Upper lobe of left lung (tissue), 6 donors: ENCODE measurements at places on chromosomes 5 and 9. TPM values are rescaled to one million over a fixed set of nuclear protein-coding genes. Genes with fewer than 3 reads are reported as not detected.
A peak's percentile ranks its signal among the peaks of the same experiment; 100 is the strongest.

The FAM221B gene
- total RNA-seq, result not detected

The ABHD17B gene
- 10.5 TPM for total RNA-seq

DNA sequence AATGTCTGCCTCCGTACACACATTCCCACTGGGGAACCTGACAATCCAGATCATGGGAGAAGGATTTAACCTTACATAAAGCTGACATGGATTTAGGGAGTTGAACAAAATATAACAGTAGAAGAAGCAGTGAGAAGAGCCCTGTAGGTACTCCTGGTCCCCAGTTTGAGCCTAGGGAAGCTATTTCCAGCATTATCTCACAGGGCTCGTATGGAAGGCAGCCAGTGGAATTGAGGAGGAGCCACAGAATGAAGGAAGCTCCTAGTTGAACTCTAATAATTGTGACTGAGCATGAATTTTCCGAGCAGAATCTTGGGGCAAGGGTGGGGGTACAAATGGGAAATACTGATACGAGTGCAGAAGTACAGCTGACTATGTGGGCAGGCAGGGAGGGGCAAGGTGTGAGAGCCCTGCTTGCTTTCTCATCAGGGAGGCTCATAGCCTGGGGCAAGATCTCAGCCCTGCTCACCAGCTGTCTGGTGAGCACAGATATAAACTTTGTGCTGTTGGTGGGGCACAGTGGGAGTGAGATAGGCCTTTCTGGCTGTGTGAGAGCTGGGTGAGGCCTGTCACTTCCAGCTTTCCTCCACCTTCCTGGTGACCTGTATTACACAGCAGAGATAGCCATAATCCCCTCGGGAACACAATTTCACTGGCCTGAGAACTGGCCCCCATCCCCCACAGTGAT, 290.7 kb upstream of the IL12B start:
- no peak for DNase-seq
- no peak overlapping the region for H3K4me3 ChIP-seq
- no peak overlapping the region for H3K27ac ChIP-seq
- no peaks in the 10 kb centered on the region for H3K36me3 ChIP-seq

GRCh38 chr5:87582149-87582548, 169.4 kb upstream of the CCNH start:
- H3K36me3 ChIP-seq, result no peaks in the 10 kb centered on the region
- H3K4me3 ChIP-seq, result no peak overlapping the region
- DNase-seq, result no peak
- no peaks in the 10 kb centered on the region for H3K4me1 ChIP-seq
- no peaks in the 10 kb centered on the region for H3K27me3 ChIP-seq

DNA sequence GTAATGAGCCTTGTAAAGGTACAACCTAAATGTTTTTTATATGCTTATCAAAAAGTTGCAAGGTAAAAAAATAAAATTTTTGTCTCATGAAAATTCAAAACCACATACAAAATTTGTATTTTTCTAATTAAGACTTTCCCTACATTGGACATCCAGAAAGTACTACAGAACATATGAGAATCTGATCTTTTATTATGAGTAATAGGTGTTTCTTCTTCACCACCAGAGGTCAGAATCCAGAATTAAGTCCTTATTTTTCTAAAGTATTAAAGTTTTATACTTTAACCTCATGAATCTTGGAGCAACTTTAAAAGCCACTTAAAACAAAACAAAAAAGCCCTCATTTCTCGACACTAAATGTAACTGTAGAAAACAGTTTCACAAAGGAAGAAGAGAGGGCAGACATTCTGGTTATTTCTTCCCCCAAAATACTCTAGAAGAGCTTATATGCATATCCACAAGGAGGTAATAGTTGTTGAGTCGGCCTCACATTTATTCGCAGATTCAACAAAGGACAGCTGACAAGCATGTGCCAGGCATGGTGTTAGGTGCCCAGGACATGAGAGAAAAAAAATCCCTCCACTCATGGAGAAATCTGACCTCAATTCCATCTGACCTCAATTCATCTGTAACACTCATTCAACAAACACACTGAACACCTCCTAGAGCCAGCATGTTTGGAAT, 69.3 kb downstream of the MLLT3 start:
- no peak for DNase-seq
- H3K27ac ChIP-seq, result no peak overlapping the region
- H3K4me3 ChIP-seq, result no peak overlapping the region
- no peaks in the 10 kb centered on the region for H3K27me3 ChIP-seq
- H3K36me3 ChIP-seq, result no peaks in the 10 kb centered on the region

DNA sequence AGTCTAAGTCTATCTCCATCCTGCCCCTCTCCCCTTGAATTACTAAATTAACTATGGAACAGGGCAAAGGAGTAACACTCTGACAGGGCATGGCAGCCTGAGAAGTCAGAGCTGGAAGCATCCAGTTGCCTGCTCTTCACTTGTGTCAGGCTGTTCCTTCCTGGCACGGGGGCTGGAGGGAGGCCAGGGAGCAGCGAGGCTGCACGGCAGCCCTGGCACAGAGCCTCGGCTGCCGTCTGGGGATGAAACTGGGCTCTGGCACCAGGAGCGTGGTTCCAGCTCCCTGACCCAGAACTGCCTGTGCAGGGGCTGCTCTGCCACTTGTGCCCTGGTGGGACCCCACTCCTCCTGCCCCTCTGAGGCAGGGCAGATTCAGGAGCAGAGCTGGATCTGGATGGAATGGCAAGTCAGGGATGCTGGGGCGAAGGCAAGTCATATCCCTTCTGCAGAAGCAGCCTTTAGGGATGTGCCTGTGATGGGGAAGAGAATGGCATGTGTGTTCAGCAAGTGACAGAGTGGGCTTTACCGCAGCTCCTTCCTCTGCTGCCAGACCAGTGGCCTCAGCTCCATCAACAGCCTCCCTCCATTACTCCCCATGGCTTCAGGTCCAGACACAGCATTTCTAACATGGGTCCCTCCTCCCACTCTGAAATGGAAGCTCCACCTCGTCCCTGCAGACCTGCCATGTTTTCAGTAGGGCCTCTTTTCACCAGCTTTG, 42.2 kb upstream of the PDE8B start:
- no peak overlapping the region for H3K4me3 ChIP-seq
- peaks cover 19% of the 10 kb centered on the region for H3K4me1 ChIP-seq
- DNase-seq, result peak; percentile 74
- no peaks in the 10 kb centered on the region for H3K27me3 ChIP-seq
- no peaks in the 10 kb centered on the region for H3K36me3 ChIP-seq

- H3K27me3 ChIP-seq, result no peaks in the 10 kb centered on the region
- H3K36me3 ChIP-seq, result no peaks in the 10 kb centered on the region
- no peak overlapping the region for H3K27ac ChIP-seq
- peaks cover 4% of the 10 kb centered on the region for H3K4me1 ChIP-seq
These were observed 33.3 kb upstream of the RORB start for GRCh38 chr9:74463825-74464224.

The DMRT3 gene
- total RNA-seq, result not detected

DNA sequence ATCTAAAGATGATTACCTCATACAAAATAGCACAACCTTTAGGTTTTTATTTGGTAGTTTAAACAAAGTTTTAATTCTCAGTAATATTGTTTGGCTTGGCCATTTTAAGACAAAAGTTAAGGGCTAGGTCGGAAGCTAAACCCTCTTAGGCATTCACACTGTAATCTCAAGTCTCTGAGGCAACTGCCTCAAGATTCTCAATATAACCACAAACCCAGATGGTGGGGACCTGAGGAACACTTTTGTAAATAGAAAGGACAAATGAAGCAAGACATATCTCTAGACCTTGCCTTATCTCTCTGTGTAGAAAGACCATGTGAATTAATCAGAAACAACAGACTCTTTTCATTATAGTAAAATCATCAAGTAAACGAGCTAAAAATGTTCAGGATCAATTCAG, 500.2 kb upstream of the CDH6 start:
- no peaks in the 10 kb centered on the region for H3K27me3 ChIP-seq
- DNase-seq, result no peak
- no peak overlapping the region for H3K4me3 ChIP-seq
- H3K36me3 ChIP-seq, result no peaks in the 10 kb centered on the region
- H3K27ac ChIP-seq, result no peak overlapping the region
- H3K4me1 ChIP-seq, result no peaks in the 10 kb centered on the region

DNA sequence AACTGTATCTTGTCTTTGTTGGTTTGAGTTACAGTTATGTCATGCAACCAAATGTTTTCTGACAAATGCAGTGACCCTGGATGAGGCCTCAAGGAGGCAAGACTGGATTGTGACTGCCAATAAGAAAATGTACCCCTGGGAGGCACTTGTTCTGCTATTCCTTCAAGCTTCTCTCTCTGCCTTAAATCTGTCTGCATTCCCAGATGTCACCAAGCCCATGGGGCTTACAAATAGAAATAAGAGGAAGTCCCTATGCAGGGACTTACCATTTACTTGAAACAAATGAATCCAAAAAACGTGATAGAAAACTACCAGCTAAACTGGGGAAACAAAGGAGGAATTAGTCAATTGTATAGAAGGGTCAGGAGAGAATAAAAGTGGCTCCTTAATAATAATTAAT, 8.2 kb upstream of the PARP8 start:
- no peaks in the 10 kb centered on the region for H3K36me3 ChIP-seq
- no peaks in the 10 kb centered on the region for H3K27me3 ChIP-seq
- H3K4me1 ChIP-seq, result no peaks in the 10 kb centered on the region
- no peak overlapping the region for H3K4me3 ChIP-seq
